Gastrocnemius medialis (tissue), 4 donors: ENCODE measurements at places on chromosomes 13 and 19. TPM values are rescaled to one million over a fixed set of nuclear protein-coding genes. Genes with fewer than 3 reads are reported as not detected.

- H3K27me3 ChIP-seq: no peaks in the 10 kb centered on the region
- no peak overlapping the region for H3K4me3 ChIP-seq
- DNase-seq: no peak
- H3K36me3 ChIP-seq: no peaks in the 10 kb centered on the region
These were observed 41.2 kb downstream of the POLR1D start for GRCh38 chr13:27662738-27663470.

DNA sequence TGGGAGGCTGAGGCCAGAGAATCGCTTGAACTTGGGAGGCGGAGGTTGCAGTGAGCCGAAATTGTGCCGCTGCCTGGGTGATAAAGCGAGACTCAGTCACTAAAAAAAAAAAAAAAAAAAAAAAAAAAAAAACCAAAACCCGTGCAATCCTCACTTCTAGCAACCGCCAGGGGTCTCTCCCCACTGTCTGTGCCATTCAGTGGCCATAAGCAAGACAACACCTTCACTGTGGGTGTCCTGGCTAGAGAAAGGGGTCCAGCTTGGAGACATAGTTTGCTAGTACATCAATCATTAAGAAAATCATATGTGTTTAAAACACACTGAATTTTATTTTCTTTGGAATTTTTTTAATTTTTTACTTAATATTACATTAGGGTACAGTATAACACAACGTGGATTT, 68.2 kb downstream of the RASL11A start:
- no peaks in the 10 kb centered on the region for H3K4me1 ChIP-seq
- no peak overlapping the region for H3K27ac ChIP-seq
- H3K27me3 ChIP-seq: peaks cover 3% of the 10 kb centered on the region
- H3K36me3 ChIP-seq: no peaks in the 10 kb centered on the region

DNA sequence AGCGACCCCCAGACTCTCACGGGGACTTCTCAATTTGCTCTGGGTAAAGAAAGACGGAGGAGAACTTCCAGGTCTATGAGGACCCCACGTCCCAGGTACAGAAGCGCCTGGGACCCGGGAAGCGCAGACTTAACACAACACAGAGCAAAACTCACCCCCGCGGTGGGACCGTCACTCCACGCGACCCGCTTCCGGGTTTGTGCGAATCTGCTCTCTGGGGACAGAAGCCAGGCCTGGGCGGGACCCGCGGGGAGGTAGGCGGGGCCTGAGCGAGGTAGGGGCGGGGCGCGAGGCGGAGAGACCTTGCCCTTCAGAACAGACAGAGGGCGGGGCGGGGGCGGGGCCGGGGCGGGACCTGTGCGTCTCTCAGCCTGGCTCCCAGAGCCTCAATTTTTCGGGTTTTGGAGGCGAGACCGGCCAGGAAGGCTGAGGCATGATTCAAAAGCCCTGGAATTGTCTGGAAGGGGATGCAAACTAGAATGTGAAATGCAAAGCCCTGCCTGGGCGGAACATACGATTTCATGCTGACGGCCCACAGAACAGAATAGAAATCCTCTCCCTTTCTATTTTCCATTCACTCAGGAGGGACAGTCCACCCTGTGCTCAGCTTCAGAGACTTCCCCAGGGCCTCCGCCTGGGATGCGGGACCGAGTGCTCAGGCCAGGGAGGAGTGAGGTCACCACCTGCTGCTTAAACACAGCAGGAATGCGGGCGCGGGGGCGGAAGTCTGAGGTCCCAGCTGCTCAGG, 19.3 kb upstream of the ZNF888 start:
- H3K27ac ChIP-seq: peak overlapping the region; percentile 66
- no peaks in the 10 kb centered on the region for H3K27me3 ChIP-seq
- peak overlapping the region; percentile 68 for H3K4me3 ChIP-seq
- peak; percentile 68 for DNase-seq
- no peaks in the 10 kb centered on the region for H3K36me3 ChIP-seq
- H3K4me1 ChIP-seq: no peaks in the 10 kb centered on the region

DNA sequence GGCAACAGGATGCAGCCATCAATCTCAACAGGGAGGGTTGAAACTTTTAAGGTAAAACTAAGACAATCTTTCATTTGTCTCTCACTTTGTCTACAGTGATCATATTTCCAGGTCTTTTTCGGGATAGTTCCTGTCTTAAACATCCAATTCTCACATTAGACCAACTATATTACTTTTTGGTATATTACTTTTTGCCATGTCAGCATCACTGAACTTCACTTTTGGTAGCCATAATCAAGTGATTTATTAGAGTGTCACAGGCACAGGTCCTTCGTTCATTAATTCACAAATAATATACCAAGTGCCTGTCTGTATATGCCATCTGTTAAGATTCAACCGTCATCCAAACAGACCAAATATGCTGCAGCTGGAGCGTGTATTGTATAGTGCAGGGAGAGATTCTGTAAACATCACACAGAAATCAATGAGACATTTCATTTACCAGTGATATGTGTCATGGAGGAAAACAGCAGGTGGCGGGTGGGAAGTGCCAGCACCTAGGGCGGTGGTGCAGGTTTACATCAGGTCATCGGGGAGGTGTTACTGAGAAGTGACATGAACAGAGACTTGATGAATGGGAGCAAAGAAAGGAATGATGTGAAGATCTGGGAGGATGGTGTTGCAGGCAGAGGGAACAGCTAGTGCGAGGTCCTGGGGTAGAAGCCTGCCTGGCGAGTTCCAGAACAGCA, 24.9 kb downstream of the ARHGEF7 start:
- H3K27ac ChIP-seq: no peak overlapping the region
- no peaks in the 10 kb centered on the region for H3K27me3 ChIP-seq
- H3K36me3 ChIP-seq: no peaks in the 10 kb centered on the region
- no peak overlapping the region for H3K4me3 ChIP-seq
- no peak for DNase-seq

The SLC25A41 gene
- not detected for total RNA-seq

- H3K27ac ChIP-seq: no peak overlapping the region
- H3K36me3 ChIP-seq: no peaks in the 10 kb centered on the region
These were observed 6.6 kb downstream of the CLDN10 start for GRCh38 chr13:95559100-95559499.

The GDF15 gene
- 1.4 TPM for total RNA-seq

The PCSK4 gene
- 0.12 TPM for total RNA-seq

DNA sequence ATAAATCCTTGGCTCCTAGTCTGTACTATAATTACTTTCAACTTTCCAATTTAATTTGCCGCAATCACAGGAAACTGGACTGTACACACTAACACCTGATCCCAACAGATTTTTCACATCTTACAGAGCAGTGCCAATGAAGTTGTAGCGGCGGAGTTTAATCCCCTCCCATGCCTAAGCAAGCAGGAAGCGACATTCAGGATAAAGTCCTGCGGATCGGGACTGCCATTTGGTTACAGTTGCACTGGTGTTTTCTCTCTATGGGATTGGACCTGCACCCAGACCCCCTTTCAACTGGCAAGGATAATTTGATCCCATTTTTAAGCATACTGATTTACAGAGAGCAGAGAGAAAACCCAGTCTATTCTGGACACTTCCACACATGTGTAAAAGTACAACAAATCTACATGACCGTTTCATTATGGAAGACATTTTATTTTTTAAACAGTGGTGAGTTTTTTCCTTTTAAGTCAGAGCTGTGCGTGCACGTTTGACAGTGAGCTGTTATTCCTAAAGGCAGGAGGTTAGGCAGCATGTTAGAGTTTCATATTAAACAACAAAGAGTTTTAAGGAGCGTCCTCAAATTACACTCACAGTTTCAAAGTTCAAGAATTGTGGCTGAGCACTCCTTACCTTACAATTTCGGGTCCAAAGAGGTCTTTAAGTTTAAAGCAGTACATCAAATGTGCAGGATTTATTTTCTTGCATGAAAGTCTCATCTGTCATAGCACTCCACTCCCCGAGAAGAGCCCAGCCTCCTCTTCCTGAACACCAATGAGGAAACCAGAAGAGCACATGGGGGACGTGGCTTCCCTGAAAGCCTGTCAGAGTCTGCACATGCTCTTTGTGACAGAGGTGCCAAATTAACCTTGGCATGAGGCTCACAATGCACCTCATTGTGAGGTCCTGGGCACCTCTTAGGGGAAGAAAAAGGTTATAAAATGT, 141.6 kb upstream of the RFC3 start:
- peak overlapping the region; percentile 58 for H3K4me3 ChIP-seq
- no peaks in the 10 kb centered on the region for H3K27me3 ChIP-seq
- no peaks in the 10 kb centered on the region for H3K36me3 ChIP-seq
- DNase-seq: peak; percentile 48

The SIGLEC11 gene
- total RNA-seq: 0.25 TPM

- H3K27me3 ChIP-seq: no peaks in the 10 kb centered on the region
- no peak overlapping the region for H3K4me3 ChIP-seq
- peak; percentile 30 for DNase-seq
- no peaks in the 10 kb centered on the region for H3K36me3 ChIP-seq
- no peaks in the 10 kb centered on the region for H3K4me1 ChIP-seq
- H3K27ac ChIP-seq: peak overlapping the region; percentile 52
These were observed 114.9 kb downstream of the UQCRFS1 start for GRCh38 chr19:29098091-29098490.

DNA sequence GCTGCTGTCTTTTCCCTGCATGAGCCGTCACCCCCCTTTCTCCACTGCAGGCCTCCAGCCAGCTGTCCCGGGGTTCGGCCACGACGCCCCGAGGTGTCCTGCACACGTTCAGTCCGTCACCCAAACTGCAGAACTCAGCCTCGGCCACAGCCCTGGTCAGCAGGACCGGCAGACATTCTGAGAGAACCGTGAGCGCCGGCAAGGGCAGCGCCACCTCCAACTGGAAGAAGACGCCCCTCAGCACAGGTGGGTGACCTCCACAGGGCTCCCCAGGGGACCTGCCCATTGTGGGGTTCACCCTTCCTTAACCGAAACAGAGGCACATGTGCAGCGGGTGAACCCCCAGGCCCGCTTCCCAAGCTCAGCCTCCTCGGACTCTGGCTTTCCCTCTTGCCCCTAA, 13.1 kb downstream of the TSSK6 start:
- peaks cover 96% of the 10 kb centered on the region for H3K36me3 ChIP-seq
- DNase-seq: no peak
- H3K27ac ChIP-seq: no peak overlapping the region
- H3K4me3 ChIP-seq: no peak overlapping the region
- H3K4me1 ChIP-seq: no peaks in the 10 kb centered on the region

- peak; percentile 48 for DNase-seq
- peaks cover 73% of the 10 kb centered on the region for H3K4me1 ChIP-seq
- H3K27ac ChIP-seq: peak overlapping the region; percentile 90
- H3K4me3 ChIP-seq: no peak overlapping the region
- H3K27me3 ChIP-seq: no peaks in the 10 kb centered on the region
These were observed 10.8 kb downstream of the SH3GL1 start for GRCh38 chr19:4389511-4390016.

DNA sequence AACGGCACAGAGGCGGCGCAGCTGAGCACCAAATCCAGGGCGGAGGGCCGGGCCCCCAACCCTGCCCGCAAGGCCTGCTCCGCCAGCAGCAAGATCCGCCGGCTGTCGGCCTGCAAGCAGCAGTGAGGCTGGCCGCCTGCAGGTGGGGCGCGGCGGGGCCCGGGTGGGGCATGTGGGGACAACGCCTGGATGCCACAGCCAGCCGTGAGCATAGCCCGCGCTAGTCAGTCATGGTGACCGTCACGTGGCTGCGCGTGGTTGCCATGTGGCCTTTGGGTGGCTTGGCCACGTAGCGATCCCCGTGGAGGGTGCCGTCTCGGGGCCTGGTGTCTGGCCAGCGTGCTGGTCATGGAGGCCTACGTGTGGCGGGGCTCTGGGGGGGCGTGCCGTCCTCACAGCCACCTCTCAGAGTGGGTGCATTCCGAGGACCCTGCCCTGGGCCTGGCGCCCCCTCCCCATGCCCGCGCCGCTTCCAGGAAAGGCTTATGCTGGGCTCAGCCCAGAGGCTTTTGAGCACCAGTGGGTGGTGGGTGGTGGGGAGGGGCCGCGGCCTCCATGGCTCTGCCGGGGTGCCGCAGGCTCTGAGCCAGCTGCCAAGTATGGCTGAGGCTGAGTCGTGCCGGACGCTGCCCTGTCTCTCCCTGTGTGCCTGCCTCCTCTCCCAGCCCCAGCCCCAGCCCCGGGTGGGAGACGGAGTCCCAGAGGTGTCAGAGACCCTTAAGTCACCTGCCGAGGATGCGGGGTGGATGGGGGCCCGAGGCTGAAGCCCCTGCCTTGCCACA, 11.1 kb downstream of the CBARP start:
- no peak for DNase-seq
- H3K4me1 ChIP-seq: peaks cover 5% of the 10 kb centered on the region
- H3K27me3 ChIP-seq: no peaks in the 10 kb centered on the region
- H3K27ac ChIP-seq: no peak overlapping the region
- H3K36me3 ChIP-seq: no peaks in the 10 kb centered on the region
- H3K4me3 ChIP-seq: no peak overlapping the region
